CD4-positive, alpha-beta T cell treated with Interleukin-6 at 100 ng/mL for 8 hours (primary cell): ENCODE measurements at places on chromosomes 3 and 15.

- no peak for DNase-seq
Observed at GRCh38 chr15:47333734-47334133, 383.6 kb upstream of the SEMA6D start.

- no peak for DNase-seq
Observed at GRCh38 chr3:141686466-141687291, 51.4 kb upstream of the RNF7 start.

GRCh38 chr15:46365572-46365971 is 730.7 kb downstream of the SQOR start:
- DNase-seq = no peak

- DNase-seq = no peak
Observed at GRCh38 chr3:157312376-157312745, 124.3 kb upstream of the PTX3 start.

DNA sequence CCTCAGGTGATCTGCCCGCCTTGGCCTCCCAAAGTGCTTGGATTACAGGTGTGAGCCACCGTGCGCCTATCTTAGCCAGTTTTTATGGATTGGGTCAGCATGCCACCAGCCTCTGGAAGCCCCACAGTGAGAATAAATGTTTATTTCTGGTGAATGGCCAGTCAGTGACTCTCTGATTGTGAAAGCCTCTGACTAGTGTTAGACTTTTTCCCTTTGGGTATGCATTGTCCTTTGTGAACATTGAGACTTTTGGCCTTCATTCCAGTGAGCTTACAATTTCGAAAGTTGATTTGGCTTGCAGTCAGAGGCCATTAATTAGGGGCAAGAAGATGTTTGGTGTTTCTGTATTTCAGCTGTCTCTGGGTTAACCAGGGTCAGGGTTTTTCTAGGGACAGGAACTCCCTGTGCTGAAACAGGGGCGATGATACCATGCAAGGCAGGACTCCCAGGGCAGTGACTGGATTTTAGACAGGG is 274.5 kb upstream of the C2CD4B start:
- no peak for DNase-seq

DNA sequence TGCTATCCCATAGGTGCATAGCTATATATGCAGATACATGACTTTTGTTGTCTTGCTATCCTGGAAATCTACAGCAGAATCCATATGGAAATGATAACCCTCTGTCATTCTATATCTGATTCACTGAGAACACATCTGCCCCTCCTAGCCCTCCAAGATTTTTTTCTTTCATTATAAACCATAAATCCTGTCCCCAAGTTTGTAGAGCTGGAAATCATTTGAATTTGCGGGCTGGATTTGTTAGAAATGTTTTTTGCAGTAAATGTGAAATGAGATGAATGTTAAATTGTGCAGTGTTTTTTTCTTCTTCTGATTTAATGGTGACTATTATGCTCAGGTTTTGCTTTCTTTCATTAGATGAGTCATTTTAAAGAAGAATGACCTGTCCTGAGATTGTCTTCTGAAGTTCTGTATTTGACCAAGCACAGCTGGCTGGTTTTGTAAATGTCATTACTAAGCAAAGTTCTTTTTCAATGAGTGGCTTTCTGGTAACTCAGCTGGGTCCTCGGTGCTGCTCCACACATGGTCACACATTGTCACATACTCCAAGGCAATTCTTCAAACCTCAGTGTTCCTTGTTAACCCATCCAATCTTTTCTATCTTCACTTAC is 25.3 kb upstream of the ABHD17C start:
- DNase-seq = no peak

- no peak for DNase-seq
Observed at GRCh38 chr3:177906578-177907229, 629.5 kb upstream of the KCNMB2 start.

GRCh38 chr3:31225923-31226322 is 306.8 kb upstream of the STT3B start:
- no peak for DNase-seq

DNA sequence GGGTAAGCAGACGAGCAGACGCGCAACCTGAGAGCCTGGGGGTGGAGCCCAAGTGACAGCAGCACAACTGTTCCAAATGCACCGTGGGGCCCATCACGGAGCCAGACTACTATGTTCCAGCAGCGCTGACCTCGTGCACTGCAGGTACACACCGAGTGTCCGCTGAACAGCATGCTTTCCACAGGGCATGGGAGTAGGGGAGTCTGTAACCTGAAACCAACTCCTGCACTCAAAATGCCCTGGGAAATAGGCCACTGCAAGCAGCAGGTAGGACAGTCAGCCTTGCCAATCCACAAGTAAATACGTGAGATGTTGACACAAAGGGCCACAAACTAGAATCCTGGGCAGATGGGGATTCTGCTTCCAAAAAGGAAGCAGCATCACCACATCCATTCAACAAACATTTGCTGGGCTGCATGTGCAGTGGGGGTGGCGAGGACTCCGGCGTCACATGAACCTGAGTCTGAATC is 73.9 kb downstream of the TBC1D2B start:
- no peak for DNase-seq

DNA sequence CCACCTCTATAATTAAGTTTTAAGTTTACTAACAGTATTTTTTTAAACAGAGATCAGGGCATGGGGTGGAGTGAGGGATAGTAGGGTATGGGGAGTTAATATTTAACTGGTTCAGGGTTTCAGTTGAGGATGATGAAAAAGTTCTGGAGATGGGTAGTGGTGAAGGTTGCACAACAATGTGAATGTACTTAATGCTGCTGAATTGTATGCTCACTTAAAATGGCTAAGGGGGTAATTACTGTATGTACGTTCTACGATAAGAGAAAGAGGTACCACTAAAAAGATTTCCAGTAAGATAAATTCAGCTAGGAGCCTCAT is 101.4 kb downstream of the TNIK start:
- DNase-seq = no peak

DNA sequence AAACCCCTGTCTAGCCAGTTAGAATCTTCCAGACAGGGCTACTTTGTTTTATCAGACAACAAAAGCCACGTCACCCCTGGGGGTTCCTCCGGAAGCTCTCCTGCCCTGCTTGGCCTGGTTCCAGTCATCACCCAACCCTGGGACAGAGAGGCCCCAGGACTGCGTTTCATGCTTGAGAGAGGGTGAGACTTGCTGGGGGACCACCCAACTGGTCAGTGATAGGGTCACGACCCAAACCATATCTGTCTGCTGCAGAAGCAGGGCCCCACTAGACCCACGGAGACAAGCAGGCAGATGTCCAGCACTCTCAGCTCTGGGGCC is 1.2 kb downstream of the NT5DC2 start:
- no peak for DNase-seq

- DNase-seq = no peak
Observed at GRCh38 chr15:63978511-63979261, 67.6 kb downstream of the DAPK2 start.

GRCh38 chr3:37640636-37641375 is 220.9 kb upstream of the CTDSPL start:
- DNase-seq = no peak

DNA sequence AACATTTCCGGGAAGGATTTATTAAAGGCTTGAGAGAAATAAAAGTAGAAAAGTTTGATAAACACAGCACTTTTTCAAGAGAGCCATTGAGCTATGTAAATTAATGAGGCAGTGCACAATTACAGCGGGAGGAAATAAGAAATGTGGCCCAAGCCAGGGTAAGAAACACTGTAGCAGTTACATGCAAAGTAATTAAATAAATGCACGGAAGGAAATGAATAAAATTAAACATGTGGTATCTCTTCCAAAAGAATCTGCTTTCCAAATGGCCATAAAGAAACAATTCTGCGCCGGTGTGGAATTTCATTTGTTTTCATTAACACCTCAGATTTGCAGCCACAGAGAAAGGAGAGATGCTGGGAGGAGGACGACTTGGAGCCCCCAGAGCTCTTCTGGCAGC is 35.3 kb downstream of the ZPLD1 start:
- no peak for DNase-seq

- DNase-seq = no peak
Observed at GRCh38 chr3:78026318-78026828, 986.5 kb downstream of the ROBO2 start.

DNA sequence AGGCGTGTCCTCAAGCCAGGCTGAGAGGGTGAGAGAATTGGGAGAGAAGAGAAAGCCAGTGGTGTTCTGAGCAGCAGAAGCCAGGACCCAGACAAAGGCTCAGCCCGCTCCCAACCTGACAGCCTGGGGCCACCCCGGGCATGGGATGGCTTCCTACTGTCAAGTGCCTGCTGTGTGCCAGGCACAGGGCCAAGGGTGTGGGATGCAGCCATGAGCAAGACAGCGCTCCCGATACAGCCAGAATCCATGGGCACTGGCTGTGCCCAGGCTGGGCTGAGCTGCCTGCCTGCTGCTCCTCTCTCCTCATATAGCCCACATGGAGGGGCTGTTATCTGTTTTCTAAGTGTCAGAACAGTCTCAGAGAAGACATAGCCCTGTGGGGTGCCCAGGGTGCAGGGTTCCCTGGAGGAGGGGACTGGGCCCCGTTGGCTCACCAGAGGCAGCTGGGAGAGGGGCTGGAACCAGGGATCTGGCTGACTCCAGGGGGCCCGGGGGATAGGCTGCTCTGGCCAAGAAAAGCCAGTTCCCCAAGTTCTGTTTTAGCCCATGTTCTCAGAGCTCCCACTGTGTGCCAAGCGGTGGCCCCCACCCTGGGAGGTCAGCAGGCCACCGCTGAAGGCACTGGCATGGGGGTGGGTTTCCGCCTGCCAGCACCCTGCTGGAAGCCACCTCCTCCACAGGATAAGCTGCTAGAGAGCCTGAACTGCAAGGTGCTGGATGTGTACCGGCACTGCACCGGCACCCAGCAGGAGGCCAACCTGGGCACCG is 39.0 kb downstream of the CFAP100 start:
- no peak for DNase-seq

- DNase-seq = no peak
Observed at GRCh38 chr3:17965331-17965730, 222.9 kb upstream of the TBC1D5 start.

DNA sequence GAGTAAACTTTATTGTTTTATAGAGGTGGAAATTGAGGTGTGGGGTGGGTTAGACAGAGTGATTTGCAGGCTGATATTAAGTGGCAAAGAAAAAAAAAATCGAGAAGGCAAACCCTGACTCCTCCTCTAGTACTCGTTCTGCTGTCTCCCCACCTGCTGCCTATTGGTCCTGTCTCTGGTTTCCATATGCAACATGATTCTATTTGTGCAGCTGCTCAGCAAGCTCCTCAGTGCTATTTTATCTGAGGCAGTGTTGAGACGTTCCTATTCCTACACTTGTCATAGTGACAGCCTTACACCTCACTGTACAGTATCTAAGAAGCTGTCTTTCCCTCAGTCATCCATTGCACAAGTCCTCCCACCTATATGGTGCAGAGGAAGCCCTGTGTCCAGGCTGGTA is 45.1 kb downstream of the RSL24D1 start:
- DNase-seq = no peak

- DNase-seq = no peak
Observed at GRCh38 chr3:131807822-131808221, 227.0 kb downstream of the CPNE4 start.

DNA sequence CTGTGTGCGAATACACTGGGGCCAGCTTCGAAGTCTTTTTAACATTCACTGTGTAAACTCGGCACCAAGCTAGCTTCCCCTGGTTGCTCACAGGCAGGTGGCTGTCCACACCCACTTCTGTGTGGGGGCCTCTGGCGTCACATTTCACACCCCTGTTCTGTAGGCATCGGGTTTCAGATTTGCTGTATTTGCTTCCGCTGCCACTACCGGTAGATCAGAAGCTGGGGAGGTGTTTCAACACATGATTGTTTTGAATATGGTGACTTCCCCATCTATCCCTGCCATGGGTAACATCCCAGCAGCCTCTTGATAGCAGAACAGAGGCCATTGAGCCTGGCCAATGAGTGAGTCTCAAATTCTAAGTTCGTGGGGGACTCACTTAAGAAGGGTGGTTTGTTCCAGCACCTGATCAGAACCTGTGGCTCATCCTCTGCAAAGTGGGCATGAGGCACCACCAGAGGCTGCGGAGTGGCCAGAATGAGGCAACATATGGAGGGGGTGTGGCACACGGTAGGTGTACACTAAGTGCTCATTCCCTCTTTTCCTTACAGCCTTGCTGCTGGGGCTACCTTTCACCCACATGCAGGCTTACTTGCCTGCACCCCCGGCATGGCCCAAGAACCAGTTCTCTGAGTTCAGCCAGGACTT is 61.5 kb downstream of the IQSEC1 start:
- DNase-seq = peak; percentile 92

DNA sequence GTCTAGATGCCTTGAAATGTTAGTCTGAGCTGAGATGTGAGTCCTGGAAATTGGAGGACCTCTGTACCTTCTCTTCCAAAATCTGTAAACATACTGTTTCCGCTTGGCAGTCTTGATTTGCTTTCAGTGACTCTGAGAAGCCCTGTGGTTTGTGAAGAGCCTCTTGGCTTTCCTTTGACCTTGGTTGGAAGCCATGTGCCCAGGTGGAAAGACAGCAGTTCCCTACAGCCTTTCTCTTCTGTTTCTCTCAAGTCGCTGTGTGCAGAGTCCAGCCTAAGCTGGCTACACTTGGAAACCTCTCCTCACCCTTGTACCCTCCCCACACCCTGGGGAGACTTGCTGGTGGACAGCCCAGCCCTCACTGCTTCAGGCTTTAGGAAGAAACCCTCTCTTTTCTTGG is 129.8 kb upstream of the CTDSPL start:
- DNase-seq = no peak

DNA sequence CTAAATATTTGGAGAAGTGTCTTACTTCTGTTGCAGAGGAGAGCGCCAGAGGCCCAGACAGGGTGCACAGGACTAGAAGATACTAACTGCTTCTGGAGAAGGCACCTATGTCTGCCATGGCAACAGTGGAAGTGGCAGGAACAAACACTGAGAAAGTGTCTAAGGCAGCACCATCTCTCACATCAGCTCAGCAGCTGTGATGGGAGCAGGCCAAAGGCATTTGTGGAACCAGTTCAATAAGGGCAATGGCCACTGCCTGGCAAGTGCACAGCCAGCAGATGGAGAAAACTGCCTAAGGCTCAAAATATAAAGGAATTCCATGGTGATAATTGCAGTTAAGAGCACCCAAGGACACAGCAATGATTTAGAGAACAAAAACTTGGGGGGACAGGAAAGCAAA is 563.0 kb upstream of the CCDC54 start:
- DNase-seq = no peak

DNA sequence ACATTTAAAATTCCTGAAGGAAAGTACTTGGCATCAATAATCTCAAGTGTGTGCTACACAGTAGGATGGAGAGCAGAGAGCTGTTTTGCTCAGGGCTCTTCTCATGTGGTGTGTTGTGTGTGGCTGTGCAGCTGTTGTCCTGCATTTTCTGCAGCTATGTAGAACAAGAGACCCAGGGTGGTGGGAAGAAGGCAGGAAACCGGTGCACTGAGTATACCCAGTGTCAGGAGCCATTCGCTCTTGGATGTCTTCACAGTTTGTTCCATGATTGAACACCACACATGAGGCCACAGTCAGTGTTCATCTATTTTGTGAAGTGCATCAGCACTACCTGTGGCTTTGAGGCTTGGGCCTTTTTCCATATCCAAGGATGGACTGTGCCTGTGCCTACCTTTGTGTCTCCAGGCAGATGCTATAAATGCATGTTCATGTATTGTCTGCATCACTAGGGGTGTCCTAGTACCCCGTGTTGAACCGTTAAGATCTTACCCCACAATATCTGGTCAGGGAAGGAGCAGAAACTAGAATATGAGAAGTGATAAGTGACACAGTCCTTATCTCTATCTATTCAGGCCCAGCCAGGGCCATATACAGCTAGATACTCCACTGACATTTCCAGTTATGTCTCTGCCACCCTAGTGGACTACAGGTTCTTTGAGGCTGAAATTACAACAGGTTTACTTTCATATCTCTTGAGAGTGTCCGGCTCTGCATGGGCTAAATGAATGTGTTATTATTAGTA is 194.3 kb downstream of the NR2F2 start:
- DNase-seq = no peak

- DNase-seq = no peak
Observed at GRCh38 chr15:96354731-96355567, 24.4 kb downstream of the NR2F2 start.
